HS-5 (cell line): ENCODE measurements at places on chromosomes 16 and 17.

DNA sequence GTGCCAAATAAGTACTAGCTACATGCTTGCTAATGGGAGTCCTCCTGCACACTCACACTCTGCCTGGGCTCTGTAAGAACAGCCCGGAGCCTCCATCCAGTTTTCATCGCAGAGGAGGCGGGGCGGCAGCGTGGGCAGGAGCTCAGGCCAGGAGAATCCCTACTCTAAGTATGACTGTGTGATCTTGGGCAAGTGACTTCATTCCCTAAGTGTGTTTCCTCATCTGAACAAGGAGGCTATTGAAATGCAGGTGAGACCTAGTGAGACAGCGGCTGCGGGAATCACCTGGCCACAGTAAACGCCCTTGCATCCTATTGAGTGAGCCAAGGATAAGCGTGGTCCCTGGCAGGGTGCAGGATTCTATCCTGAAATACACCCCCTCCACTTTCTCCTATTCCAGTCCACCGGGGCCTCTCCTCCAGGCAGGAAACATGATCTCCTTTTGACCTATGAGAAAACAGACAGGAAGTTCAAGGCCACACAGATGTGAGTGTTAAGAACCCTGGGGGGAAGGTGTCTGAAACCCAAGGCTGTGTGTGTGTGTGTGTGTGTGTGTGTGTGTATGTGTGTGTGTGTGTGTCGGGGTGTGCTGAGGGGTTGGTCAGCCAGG, 5.2 kb upstream of the RAI1 start:
- DNase-seq: no peak

DNA sequence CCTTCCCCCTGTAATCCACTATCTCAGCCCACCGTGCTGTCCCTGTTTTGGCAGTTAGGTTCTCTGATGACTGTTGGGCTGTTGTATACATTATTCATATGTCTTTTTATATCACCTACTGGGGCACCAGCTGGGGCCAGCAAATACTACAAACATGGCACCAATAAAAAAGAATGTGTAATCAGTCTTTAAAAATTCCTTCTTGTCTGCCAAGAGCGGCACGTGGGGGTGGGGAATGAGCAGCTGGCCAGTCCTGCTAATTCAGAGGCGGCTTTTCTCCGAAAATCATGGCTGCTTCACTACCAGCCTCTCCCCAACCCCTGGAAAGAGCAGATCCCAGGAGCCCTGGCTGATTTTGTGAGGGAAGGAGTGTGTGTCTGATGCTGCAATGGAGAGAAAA, 77.7 kb upstream of the EEF2KMT start:
- DNase-seq: no peak

GRCh38 chr17:8162233-8162996, at the start of gene VAMP2:
Gene VAMP2 (minus strand): TSS chr17:8162948. CDS start chr17:8162879, 69 bp downstream.
- DNase-seq: no peak

DNA sequence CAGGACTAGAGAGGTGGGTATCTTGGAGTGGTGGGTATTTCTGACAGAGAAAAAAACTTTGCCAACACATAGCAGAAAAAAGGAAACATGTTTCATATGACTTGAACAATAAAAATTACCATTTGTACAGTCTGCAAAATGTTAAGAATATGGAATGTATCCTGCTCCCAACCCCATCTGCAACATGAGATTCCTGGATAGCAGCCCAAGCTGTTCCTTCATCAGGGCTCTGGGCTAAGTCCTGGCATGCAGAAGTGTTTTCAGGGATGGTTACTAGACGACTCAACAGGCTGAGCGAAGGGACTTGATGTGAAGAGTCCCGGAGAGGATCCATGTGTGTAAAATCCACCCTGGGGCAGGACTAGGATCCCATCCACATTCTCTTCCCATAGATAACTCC, 121.0 kb upstream of the IRX3 start:
- peak; percentile 48 for DNase-seq

- no peak for DNase-seq
Measured at GRCh38 chr16:66959704-66960161, 1.3 kb upstream of the CES3 start.

- no peak for DNase-seq
Measured at GRCh38 chr16:48128769-48129168, 27.0 kb downstream of the ABCC12 start.
